ENCODE measurements at places on chromosomes 7 and 10.

DNA sequence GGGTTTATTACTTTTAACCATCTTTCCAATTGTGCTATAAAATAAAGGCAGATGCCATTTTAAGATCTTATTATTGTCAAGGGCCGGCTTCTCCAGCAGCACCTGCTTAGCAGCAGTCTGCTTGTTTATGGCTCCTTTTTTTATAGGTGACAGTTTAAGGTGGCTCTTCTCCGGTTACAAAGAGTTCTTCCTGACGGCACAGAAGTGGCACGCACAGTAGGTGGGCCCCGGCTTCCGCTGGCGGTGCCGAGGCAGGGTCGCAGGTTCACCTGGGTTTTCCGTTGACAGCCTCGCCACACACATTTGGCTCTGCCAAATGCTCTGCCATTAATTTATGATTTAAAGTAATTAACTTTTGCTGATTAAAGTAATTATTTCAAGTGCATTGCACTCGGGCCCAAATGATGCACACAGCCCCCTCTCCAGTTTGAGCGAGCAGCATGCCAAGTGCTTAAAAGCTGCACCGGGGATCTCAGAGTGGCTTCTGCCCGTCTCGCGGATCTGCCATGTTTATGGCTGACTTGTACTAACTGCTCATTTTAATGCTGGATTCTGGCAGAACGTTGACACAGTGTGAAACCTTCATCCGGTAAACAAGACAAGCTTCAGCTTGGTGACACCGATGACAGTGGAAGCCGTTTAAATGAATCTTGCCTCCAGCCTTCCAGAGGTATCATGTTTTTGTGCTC, 355.1 kb upstream of the MKI67 start:
- DNase-seq: no peak

DNA sequence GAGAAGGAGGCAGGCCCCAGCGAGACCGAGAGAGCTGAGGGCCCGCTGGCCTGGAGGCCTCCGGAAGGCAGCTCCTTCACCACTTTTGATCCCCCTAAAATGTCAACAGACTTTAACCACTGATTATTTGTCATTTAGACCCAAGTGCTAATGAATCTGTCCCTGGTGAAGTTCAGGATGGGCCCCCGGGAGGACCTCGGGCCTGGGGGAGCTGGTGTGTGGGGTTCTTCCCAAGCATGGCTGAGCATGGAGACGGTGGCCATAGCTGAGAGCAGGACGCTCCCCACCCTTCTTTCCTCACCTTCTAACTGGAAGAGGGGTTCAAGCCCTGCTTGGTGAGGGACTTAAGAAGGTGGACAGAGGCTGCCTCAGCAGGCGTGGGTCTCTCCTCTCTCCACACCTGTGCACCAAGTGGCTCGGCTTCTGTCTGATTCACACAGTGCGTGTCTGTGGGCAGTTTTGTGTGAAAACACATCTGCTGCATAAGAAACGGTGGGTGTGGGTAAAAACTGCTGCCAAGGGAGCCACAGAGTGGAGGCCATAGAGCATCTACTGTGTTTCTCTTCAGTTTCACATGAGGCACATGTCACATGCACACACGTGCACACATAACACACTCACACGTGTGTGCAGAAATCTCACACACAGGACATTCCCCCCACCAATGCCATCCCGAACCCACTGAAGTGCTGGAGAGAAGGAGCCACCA, 53.5 kb upstream of the VIPR2 start:
- no peak for DNase-seq

DNA sequence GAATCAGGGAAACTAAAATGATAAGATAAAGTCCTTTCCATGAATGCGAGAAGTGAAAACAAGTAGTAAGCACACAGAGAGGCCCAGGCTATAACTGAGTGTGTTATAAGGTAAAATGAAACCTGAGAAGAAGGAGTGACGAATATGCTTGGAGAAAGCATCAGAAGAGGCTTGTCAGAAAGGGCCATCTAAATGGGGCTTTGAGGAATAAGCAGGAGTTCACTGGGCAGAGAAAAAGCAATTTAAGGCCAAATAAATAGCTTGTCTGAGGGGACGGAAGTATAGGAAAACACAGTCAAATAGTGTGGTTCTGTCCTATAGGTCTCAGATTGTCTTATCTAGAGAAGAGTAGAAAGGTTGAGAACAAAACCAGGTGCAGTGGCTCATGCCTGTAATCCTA, 59.6 kb upstream of the GSDME start:
- DNase-seq: no peak

- no peak for DNase-seq
Observed at GRCh38 chr10:11407939-11408338, 203.5 kb downstream of the USP6NL start.

DNA sequence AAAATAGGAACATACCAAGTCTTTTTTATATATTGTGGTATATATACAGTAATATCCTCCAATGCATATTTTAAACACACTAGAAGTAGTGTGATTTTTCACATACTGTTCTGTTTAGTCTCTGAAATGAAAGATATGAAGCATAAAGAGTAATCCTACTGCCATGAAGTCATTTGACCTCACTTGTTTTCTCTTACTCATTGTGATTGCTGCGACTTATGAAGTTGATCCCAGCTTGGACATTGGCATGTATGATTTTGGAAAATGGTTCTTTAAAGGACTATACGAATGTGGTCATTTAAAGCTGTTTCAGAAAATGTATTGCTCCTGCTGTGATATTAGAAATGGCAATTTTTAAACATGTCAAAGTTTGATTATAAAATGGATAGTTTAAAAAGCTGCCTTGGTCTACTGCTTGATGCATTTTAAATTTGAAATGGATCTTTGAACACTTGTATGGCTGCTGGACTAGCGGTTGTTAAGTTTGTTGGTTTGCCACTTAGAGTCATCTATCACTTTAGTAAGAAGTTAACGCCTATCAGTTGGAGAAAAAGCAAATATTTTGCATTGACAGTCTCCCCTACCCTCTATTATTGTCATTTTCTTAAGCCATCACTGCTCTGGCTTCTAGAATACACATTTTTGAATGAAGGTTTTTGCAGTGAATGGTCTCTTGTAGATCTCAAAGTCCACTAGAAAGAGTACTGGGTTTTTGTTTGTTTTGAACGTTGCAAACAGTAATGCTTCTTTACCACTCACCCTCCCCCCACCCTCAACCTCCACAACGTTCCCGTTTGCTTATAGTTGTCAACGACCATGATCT, 881 bp upstream of the PCGF5 start:
- DNase-seq: no peak

DNA sequence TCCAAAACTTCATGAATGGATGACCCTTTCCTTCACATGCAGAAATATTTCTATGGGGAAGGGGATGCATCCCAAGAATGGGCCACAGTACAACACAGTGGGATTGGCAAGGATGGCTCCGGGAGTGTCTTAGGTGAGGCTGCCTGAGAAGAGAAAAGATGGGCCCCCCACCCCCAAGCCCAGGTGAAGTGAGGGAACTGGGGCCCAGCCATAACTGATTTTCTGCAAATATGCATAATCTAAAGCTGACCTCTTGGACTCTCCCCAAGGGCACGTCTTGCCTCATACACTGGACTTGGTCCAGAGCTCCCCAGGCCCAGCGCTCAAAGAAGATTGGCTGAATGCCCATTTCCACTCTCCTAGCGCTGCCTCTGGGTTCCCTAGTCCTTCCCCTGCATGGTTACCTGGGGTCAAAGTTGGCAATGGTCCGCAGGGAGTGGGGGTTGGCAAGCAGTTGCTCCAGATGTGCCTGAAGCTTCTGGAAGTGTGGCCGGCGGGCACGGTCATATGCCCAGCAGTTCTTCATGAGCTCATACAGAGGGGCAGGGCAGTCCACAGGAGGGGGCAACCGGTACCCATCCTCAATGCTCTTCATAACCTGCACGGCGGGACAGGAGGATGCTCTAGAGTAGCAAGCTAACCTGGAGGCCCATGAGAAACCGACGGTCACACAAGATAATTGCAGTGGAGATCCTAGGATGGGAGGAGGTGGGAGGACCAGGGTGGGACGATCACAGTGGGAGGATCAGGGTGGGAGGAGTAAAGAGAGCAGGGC, 12.3 kb downstream of the ZYX start:
- DNase-seq: peak; percentile 25

GRCh38 chr7:130961128-130961601, 227.2 kb upstream of the KLF14 start:
- DNase-seq: peak; percentile 70

DNA sequence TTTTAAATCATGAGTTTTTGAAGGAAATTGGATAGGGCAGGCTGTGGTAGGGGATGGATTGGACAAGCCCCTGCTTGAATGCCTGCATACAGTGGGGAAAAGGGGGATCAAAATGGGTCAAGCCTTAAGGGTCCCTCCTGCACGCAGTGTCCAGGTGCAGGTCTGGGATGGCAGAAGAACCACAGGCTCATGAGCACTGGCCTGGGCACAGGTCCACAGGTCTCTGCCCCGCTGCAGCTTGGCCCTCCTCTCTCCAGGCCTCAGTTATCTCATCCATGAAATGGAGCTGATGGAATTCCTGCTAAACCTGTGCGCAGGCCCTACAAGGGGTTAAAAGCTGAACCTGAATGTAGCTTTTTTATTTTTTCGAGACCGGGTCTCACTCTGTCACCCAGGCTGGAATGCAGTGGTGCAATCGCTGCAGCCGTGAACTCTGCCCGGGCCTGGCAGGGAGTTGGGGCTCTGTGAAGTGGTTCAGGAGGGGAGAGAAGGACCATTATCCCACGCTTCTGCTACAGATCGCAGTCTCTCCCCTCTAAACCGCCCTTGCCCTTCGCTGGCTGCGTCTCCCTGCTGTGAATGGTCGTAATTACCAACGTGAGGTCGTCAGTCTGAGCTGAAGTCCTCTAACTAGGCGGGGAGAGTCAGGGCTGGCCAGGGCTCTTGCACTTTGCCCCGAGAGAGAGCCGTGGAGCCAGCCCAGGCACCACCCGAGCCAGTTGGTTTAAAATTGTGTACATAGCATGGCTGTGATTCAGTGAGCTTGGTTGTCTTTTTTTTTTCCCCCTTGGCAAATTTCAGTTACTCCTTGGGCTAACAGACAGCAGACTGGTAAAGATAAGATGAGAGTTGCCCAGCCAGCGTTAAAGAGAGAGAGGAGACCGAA, 77.5 kb upstream of the GTF2I start:
- DNase-seq: peak; percentile 36

DNA sequence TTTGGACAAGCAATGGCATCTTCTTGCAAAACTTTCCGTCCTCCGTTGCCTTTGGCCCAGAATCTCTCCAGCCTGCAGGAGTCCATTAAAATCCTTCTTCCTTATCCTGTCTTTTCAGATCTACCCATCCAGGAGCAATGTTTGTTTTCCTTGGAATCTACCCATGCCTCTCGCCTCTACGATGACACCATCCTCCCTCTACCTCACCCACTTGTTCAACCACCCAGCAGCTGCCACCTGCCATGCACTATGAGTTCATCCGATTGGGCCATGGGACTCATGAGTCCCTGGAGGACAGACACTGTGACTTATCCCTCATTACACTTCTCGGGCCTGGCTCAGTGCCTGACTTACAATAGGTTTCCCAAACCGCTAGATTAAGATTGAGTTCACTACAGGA, 26.8 kb upstream of the MGMT start:
- no peak for DNase-seq

- no peak for DNase-seq
Observed at GRCh38 chr10:123972481-123973401, 81.1 kb upstream of the CPXM2 start.

- peak; percentile 41 for DNase-seq
Observed at GRCh38 chr7:131110297-131111080, 217.2 kb upstream of the MKLN1 start.

DNA sequence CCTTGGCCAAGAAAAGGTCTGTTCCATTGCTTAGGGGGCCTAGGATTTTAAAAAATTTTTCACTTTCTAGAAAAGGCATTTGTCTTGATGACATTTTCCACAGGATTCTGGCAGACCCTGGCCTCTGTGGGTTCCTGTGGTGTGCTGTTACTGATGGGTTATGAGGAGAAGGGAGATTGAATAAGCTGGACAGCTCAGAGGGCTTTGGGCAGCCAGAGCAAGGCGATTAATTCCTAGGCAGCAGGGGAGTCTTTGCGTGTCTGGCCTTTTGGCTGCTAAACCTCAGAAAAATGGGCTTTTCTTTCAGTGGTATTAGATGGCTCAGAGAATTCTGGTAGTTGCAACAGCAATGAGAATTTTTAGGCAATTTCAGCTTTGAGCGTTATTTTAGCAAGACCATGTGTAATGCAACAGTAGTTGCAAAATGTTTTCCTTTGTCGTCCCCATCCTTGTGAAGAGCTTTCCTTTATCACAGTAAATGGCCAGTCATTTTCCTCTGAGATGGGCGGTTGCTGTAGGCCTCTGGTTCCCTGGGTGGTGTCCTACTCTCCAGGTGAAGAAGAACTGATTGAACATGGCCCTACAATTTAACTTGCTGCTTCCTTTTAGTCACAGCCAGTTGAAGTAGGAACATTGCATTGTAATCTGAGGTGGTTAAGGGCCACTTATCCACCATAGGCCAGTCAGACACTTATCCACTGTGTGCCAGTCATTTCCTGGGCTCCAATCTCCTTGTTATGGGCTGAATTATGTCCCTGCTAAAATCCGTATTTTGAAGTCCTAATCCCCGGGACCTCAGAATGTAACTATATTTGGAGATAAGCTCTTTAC, 43.2 kb downstream of the SH2D4B start:
- no peak for DNase-seq

DNA sequence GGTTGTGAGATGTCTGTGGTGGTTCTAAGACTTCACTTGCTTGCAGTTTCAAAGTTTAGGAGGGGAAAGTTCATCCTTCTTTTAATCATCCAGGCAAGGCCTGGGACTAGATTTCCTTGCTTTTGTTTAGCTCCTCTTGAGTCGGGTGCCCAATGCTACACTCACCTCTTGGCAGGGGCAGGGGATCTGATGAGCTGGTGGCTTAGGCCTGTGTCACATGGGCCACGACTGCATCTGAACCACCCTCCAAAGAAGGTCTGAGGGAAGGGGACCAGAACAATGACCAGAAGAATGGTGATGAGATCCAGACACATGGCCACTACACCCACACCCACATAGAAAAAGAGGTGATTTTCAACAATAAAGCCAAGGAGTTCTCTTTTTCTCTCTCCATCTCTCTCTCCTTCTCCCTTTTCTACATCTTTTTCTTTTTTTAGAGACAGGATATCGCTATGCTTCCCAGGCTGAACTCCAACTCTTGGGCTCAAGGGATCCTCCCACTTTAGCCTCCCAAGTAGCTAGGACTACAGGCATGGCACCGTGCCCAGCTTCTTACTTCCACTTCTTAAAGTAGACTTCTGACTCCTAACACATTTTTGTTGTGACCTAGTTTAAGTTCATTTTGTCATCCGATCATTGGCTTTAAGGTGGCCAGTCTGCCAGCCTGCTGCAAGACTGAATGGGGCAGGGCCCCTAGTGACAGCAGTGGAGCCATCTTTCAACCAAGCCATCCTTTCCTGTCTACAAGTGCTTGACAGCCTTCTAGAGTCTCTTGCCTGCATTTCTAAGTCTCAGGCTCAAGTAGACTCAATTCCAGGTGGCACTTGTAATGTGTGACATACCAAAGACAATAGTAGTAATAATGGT, 350.9 kb downstream of the RNLS start:
- peak; percentile 43 for DNase-seq

DNA sequence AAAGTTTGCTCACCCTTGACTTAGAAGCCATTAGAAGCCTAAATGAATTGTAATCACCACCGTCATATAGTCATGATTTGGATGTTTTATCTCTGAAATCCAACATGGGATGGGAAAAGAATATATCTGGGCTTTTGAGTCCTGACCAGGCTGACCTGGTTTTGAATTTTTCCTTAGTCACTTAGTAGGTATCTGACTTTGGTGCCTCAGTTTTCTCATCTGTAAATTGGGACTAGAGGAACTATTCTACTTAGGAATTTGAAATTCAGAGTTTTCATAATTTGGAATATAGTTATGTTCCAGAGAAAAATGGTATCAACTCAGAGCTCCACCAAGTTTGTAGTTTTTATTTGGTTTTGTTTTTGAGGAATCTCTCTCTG, 40.9 kb downstream of the SHOC2 start:
- no peak for DNase-seq

Data from EL (cell line).